GM12878 (cell line): ENCODE measurements at places on chromosomes 13 and 19. TPM values are rescaled to one million over a fixed set of nuclear protein-coding genes. Genes with fewer than 3 reads are reported as not detected.

GRCh38 chr19:16266586-16266942, 58.1 kb upstream of the KLF2 start:
- DNase-seq = no peak

- no peak for DNase-seq
Observed at GRCh38 chr19:2578391-2578890, 102.5 kb downstream of the GADD45B start.

DNA sequence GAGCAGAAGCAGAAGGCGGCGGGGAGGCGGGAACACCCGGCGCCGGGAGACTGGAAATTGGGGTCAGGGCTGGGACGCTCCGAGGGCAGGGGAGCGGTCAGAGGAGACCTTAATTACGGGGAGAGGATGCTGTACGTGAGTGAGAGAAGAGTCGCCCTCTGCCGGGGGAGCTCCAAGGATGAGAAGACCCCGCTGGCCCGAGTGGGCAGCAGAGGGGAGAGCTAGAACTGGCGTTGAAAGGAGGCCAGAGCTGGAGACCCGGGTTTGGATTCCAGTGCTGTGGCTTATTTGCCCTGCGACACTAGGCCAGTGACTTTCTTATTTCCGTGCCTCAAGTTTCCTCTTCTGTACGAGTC, 536 bp downstream of the FAM32A start:
- no peak for DNase-seq

Gene GRIK5
- 0.06 and 0.08 TPM in 2 replicates for polyA plus RNA-seq

Gene NPAS1
- polyA plus RNA-seq = 0.49 and 0.53 TPM in 2 replicates
